ENCODE measurements at places on chromosomes 3 and 15. TPM values are rescaled to one million over a fixed set of nuclear protein-coding genes. Genes with fewer than 3 reads are reported as not detected.

GRCh38 chr15:70766597-70766996, 3.2 kb upstream of the UACA start:
- DNase-seq, result no peak

Gene LSMEM2
- total RNA-seq, result 0.30 TPM

Gene MYRIP
- 0.07 TPM for total RNA-seq

Gene SCN5A
- total RNA-seq, result 2.3 TPM

DNA sequence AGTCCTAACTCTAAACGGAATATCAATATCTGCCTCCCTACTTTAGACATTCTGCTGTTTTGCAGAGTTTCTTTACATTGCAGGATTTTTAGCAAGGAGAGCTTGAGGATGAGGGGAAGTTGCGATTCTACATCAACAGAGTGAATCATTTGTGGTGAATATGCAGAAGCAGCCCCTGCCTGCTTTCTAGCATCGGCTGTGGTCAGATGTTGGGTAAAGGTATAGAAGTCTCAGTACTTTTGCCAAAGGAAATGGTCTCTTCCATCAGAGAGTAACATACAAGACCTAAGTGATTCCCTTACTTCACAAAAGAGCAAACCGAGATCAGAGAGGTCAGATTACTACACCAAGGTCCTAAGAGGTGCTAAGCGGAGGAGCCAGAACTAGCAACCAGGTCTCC, 15.2 kb downstream of the ST3GAL6 start:
- peak; percentile 74 for DNase-seq

GRCh38 chr3:182715006-182715405, 78.3 kb upstream of the ATP11B start:
- DNase-seq, result no peak

- no peak for DNase-seq
Measured at GRCh38 chr3:25139267-25139666, 288.8 kb upstream of the RARB start.

- DNase-seq, result no peak
Measured at GRCh38 chr3:100407977-100408532, 6.7 kb downstream of the LNP1 start.

- no peak for DNase-seq
Measured at GRCh38 chr3:148319960-148320359, 377.7 kb upstream of the AGTR1 start.

Gene MBD4
- total RNA-seq, result 22.3 TPM

DNA sequence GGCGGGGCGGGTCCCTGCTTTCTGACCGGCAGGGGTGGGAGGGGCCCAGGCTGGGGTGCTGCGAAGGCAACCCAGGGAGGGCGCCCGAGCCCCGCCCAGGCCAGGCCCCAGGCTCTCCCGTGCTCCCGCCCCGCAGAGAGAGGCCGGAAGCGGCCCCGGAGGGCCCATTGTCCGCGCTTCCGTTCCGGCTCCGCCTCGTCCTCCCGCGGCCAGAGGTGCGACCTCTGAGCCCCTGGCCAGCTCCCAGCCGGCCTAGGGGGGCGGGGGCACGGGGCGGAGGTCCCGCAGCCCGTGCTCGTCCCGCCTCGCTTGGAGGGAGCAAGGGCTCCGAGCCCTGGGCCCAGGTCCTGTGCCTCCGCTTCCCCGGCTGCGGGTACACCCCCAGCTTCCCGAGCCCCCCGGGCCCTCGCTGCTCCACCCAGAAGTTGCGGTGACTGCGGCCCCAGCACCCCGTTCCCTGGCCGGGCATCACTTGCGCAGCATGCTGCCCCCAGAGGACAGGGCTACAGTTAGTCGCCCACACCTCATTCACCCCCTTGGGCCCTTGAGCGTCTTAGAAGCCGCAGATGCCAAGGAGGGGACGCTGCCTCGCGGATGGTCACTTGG, 20.4 kb upstream of the PLXND1 start:
- peak; percentile 59 for DNase-seq

Gene CRYGS
- total RNA-seq, result 2.1 TPM

DNA sequence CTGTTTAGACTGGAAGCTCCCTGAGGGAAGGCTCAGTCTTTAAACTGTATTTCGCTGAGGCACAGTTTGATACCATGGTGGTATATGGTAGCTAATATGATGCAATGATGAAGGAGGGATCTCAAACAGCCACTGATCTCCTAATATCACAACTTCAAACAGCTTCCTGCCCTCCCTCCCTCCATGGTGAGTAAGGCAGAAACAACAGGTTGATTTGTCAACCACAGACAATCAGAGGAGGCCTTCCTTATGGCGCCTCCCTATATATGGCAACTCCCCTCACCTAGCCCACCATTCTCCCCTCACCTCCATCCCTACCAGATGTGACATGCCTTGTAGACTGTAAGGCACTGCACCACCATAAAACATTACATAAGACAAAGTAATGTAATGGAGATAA, 316.5 kb upstream of the ICE2 start:
- DNase-seq, result no peak

DNA sequence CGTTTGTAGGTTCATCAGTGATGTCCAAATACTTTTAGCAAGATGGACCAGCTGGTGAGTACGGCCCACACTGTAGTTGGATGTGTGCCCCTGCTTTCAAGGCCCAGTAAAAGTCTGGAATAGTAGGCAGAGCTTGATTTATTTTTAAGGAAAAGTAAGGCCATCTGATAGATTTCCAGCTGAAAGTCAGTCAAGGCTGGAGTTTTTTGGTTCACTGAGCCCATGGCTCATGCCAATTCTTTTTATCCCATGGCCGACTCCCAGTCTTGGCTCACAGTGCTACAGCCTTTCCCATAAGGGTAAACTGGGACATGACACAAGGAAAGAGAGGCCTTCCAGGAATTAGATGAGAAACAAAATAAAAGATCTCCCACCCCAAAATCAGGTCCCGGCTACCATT, 13.5 kb downstream of the CCDC80 start:
- no peak for DNase-seq

DNA sequence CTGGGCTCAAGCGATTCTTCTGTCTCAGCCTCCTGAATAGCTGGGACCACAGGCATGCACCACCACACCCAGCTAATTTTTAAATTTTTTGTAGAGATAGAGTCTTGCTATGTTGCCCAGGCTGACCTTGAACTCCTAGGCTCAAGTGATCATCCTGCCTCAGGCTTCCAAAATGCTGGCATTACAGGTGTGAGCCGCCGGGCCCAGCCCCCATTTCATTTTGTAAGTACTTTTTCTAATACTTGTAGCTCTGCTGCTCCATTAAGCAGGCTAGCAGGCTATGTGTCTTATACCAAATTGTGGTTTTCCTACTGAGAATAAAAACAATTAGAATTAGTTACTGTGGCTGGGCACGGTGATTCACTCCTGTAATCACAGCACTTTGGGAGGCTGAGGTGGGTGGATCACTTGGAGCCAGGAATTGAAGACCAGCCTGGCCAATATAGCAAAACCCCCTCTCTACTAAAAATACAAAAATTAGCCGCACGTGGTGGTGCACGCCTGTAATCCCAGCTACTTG, 22.4 kb downstream of the NIPA1 start:
- DNase-seq, result peak; percentile 58

Gene NOX5
- total RNA-seq, result 0.09 TPM

DNA sequence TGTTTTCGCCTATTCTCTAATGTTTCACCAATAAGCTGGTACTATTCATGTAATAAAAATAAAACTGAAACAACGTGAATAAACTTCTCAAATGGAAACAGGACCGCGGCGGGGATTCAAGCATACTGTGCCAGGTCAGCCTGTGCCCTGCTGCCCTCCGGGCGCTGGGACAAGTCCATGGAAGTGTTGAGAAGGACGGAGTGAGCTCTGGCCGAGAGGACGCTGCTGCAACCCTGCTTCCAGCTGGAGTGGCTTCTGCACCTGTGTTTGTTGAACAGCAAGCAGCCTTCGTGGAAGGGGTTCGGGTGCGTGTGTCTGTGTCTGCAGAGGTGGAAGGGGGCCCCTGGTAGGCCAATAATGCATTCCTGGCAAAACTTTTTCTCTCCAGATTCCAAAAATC, 50.0 kb upstream of the PCSK6 start:
- DNase-seq, result no peak

DNA sequence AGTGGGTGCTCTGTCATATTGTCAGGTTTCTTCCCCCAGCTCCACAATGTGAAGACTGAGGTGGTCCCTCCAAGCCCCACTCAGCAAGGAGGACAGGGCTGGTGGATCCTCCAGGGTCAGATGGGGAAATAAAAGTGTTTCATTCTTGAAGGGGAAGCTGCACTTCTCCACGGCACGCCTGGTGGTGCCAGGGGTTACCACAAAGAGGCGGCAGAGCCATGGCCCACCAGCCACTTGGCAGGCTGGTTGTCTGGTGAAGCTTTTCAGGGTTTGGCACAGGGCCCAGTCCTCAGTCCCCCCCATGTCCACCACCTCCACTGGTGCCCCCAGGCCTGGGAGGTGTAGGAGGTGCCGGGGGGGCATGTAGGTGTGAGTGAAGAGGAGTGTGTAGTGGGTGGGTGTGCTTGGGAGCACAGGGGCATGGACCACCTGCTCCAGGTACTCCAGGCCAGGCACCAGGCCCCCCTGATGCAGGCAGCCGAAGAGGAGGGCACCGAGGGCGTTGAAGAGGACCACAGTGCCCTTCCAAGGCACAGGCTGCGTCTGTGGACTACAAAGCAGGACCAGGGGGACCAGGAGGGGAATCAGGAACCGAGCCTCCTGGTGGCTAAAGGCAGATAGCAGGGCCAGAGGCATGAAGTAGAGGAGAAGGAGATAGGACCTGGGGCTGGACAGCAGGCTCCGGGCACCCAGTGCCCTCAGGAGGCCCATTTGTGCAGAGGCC, 5.0 kb upstream of the NCBP2 start:
- no peak for DNase-seq
